Karpas-422 (cell line): ENCODE measurements at places on chromosomes 7 and 10.

- no peak overlapping the region for H3K4me3 ChIP-seq
Measured at GRCh38 chr10:72904806-72905205, 11.3 kb downstream of the OIT3 start.

DNA sequence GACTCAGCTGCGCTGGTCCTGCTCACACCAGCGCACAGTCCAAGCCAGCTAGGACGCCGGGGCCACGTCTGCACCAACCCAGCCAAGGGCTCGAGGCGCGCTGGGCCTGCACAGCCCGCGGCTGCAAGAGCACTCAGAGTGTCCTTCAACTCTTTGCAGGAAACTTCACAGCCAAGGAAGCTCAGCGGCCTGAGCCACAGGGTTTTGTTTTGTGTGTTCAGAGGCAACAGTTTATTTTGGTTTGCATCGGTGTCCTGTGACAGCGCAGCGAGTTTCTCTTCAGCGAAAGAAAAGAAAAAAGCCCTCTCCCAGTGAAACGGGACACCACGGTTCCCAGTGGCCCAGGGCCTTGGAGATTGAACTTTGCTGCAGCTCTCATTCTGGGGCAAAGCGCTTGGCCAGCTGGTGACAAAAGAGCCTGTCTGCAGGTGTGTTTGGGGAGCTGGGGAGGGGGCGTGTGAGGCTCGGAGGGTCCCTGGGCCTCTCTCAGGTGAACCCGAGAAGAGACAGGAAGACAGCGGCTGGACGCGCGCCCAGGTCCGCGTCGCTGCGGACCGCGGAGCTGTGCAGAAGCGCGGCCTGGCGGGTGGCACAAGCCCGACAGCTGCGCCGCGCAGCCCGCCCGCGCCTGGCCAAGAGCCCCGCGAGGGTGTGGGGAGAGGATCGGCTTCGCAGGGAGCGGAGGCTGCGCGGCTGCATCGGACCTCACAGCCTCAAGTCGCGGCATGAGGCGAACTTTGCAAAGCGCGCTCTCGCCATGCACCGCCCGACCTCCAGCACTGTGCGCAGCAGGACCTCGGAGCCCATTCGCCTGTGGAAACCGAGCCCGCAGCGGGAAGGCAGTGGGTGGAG lies 922 bp downstream of the CXCL12 start:
- H3K4me1 ChIP-seq = no peaks in the 10 kb centered on the region
- no peaks in the 10 kb centered on the region for H3K27me3 ChIP-seq
- no peak for DNase-seq
- no peak overlapping the region for H3K27ac ChIP-seq
- no peak overlapping the region for H3K4me3 ChIP-seq

DNA sequence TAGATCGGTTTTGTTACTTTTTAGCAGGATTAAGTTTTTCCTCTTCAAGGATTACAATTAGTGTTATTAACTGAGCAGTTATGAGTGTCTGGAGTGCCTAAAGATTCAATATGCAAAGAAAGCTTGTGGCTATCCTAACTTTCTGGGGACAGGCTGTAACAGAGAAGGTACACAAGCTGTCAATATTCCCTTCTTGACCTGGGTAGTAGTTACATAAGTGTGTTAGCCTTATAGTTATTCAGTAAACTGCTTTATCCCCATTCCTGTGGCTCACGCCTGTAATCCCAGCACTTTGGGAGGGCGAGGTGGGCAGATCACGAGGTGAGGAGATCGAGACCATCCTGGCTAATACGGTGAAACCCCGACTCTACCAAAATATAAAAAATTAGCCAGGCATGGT lies 31.6 kb downstream of the ATAD1 start:
- no peak overlapping the region for H3K27ac ChIP-seq
- H3K36me3 ChIP-seq = peaks cover 21% of the 10 kb centered on the region; the same call in 1 of the 2 replicates
- peaks cover 17% of the 10 kb centered on the region for H3K4me1 ChIP-seq

DNA sequence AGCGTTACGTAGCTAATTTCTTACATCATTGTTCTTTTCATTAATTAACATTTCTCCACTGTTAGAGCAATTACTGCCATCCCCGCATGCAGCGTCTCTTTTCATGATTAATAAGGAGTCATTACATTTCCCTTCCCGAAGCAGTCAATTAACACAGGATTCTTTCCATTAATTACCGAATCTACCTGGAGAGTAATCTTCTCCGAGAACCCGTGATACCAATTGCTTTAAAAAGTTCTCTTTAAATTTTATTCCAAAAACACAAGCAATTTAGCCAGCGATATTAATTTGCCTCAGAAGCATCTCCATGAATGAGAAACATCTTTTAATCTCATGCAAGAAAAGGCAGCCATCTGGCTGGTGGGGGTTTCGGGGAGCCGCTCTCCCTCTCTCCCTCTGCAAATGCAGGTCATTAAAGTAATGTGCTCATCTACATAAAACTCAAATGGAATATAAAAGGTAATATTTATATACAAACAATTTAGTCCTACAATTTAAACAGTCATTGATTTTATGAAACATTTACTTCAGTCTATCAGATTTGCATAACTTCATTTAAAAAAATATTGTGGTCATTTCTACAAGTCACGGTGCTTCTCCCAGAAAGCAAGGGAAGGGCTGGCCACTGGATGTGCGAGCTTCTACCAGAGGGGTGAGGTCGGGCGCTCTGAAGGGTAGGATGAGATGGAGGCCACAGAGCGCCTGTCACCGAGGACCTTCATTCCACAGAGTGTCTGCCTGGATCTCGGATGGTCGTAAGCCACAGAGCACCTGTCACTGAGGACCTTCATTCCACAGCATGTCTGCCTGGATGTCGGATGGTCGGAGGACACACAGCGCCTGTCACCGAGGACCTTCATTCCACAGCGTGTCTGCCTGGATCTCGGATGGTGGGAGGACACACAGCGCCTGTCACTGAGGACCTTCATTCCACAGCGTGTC lies 145.0 kb downstream of the WDR37 start:
- no peaks in the 10 kb centered on the region for H3K27me3 ChIP-seq
- H3K4me1 ChIP-seq = peaks cover 8% of the 10 kb centered on the region
- DNase-seq = no peak
- no peaks in the 10 kb centered on the region for H3K36me3 ChIP-seq
- H3K4me3 ChIP-seq = no peak overlapping the region
